ENCODE measurements at places on chromosomes 12 and 14.
A peak's percentile ranks its signal among the peaks of the same experiment; 100 is the strongest.

DNA sequence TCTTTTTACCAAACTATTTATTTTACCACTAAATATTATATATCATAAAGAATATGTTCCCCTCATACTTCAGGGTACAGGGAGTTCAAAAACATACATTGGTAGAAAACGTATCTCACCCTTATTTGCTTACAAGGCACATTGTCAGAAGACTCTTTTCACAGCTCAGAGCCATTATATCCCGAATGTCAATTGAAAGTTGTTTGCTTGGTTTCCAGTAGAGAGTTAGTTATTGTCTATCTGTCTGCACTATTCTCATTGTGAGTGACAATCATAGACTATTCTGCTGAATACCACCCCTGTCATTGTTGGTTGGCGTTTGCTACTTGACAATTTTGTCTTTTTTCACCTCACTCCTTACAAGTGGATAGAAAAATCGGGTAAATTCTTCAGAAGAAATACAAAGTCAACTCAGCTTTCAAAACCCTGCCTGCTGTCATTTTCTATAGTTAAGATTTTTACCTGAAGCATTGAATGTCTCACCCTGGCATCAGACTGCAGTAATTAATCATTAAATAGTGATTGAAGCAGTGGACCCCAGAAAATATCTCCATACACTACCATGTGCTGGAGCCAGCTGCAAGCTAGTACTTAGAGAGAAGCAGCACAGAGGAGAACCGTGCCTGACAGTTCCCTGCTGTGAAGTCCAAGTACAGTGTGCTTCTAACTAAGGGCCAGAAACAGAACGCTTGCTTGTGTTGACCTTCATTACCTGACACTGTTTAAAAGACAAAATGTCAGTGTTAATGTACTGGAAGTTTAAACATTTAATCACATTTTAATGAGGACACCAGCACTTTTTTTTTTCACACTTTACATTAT is 510.6 kb downstream of the RERGL start:
- no peak for DNase-seq

GRCh38 chr12:53505555-53506449 is 1.5 kb downstream of the NPFF start:
- no peak for DNase-seq

- DNase-seq, result no peak
Measured at GRCh38 chr14:96067985-96068930, 29.1 kb downstream of the C14orf132 start.

GRCh38 chr14:53149668-53150316 is 3.3 kb downstream of the DDHD1 start:
- DNase-seq, result no peak

GRCh38 chr14:32728976-32729375 is 209.7 kb upstream of the NPAS3 start:
- no peak for DNase-seq

DNA sequence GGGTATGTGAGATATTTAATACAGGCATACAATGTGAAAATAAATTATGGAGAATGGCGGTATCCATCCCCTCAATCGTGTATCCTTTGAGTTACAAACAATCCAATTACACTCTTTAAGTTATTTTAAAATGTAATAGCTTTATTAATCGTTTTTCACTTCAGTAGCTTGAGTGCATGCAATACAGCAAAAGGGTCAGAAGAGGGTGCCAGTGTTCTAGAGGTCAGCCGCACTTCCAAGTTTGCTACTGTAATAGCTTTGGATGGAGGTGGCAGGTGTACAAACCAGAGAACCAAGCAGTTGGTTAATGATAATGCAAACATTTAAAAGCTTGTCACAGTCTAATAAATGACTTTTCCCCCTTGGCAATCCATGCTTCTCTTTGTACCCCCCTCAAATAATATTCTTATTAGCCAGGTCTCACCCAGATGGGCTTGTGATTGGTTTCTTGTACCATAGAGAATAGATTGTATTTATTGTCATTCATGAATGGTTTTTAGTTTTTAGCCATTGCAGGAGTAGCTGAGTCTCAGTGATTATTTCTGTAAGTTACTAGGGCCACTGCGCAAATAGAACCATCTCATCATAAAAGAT is 127.0 kb downstream of the ERC1 start:
- peak; percentile 15 for DNase-seq

DNA sequence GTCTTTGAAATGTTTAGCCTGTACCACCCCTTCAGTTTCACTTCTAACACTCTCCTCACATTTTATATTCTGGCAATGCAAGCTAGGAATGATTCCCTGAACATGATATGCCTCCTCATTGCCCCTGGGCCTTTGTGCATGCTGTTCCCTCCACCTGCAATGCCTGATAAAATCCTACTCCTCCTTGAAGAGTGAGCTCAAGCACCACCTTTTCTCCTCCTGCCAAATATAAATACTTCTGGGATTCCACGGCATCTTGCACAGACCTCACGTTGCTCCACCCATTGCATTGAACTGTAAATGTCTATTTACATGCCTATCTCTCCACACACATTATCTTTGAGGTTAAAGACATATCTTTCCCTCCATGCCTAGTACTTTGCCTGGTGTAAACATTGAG is 21.1 kb downstream of the NKX2-1 start:
- DNase-seq, result no peak

Measured in GF-D8 (cell line).